ENCODE measurements at places on chromosomes 4 and X.

- no peak for DNase-seq
Measured at GRCh38 chr4:137521053-137521452, 11.2 kb downstream of the PCDH18 start.

GRCh38 chr4:189823591-189823990, 117.1 kb upstream of the FRG1 start:
- no peak for DNase-seq

DNA sequence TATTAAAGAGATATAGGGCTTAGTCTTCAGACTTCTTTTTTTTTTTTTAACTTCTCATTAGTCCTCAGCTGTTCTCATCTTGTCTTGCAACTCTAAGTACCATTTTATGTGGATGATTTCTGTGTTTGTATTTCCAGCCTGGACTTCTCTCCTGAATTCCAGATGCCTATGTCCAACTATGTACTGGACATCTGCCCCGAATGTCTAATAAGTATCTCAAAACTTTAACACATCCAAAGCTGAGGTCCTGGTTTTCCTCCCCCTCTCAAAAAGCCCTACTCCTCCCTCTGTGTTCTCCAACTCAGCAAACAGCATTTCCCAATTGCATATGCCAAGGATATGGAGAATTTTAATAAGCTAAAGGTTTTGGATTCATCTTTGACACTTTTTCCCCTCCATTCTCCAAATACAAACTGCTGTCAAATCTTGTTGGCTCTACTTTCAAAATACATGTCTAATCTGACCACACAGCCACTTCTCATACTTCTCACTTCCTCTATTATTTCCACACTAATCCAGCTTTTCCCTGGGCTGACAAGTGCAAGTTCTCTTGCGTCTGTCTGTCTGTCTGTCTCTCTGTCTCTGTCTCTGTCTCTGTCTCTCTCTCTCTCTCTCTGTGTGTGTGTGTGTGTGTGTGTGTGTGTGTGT, 79.8 kb downstream of the CLCN5 start:
- DNase-seq = no peak

- DNase-seq = no peak
Measured at GRCh38 chr4:8644966-8645752, 52.6 kb downstream of the CPZ start.

- DNase-seq = no peak
Measured at GRCh38 chr4:48772556-48772955, 7.5 kb downstream of the FRYL start.

DNA sequence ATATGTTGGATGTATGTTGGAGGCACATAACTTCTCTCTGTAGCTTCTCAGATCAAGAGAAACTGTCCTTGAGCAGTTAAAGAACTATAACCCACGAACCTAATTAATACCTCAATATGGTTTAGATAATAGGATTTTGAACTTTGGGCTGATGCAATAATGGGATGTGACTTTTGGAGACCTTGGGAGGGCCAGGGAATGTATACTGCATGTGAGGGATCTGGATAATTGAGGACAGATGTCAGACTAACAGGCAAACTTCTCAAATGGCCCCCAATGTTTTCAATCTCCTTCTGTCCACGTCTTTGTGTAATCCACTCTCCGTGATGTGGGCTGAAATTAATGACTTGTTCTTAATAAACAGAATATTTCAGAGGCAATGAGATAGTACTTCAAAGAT, 202.2 kb upstream of the FAT4 start:
- DNase-seq = no peak

Measured in stimulated activated CD4-positive, alpha-beta T cell treated with anti-CD3 and anti-CD28 coated beads, Interleukin-1b, Interleukin-23, amount 100 ng/mL, for 1 hour (primary cell).